ENCODE measurements at places on chromosomes 5 and 9.

GRCh38 chr5:162325143-162325727, 257.7 kb downstream of the GABRG2 start:
- DNase-seq, result no peak

- no peak for DNase-seq
Observed at GRCh38 chr5:61813361-61813760, 481.3 kb downstream of the ZSWIM6 start.

DNA sequence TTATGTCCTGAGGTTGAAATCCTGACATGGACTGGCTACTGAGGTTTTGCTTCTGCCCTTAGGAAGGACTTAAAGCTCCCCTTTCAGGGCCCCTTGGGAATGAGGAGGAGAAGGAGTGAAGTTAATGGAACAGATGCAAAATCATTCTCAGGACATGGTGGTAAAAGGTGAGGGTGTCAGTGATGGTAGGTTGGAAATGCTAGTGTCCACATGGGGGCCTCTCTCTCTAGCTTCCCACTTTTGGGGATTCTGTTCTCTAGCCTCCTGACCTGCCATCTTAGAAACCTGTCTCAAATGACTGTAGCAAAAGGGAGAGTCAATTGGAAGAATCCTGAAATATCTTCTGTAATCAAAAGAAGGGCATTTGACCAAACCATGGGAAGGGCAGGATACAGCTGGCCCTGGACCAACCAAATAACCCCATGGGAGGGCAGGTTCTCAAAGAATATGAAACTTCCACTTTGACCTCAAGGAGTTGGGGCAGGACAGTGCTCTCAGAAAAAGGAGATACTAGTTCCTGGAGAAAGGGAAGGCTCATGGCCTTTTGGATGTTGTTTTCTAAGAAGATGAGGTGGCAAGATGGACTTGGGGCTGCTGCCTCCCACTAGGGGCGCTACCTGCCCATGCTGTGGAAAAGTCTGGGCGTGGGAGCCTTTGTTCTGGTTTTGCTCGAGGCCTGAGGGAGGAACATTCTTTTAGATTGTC, 21.2 kb upstream of the MLANA start:
- no peak for DNase-seq

- DNase-seq, result no peak
Observed at GRCh38 chr5:93249651-93250289, 331.2 kb downstream of the NR2F1-AS1 start.
